ENCODE measurements at places on chromosomes 6 and 20.
A peak's percentile ranks its signal among the peaks of the same experiment; 100 is the strongest.

- peak; percentile 35 for DNase-seq
These were observed 2.4 kb downstream of the TCF21 start for GRCh38 chr6:133891149-133891926.

- DNase-seq = no peak
These were observed 155.4 kb downstream of the SYCP2 start for GRCh38 chr20:59777814-59778575.

GRCh38 chr6:18457065-18457737, 70.1 kb downstream of the RNF144B start:
- DNase-seq = no peak

DNA sequence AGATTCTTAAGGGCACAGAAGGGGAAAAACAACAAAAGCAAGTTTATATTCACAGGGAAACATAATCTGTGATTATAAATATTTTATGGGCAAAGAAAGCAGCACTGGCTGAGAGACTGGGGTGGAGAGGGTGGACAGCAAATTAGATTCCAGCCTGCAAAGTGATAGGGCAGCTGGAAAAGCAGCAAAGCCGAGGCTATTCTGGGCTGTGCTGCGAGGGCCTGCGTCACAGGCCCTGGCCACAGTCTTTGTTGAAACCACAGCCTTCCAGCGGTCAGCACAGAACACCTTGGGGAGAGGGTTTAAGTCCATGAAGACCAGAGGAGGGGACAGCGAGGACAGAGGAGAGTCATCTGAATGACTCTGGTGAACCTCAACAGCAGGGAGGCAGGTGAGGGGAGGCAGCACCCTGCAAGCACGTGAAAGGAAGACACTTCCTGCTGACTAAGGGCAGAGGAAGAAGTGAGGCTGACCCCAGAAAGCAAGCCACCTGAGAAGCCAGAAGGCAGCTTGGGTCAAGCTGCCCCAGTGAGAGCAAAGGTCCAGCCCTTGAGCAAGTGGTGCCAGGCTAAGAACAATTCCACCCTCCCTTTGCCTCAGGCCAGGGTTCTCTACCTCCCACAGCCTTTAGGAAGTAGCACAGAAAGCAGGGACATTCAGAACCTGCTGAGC, 17.1 kb downstream of the MRPL14 start:
- DNase-seq = no peak

GRCh38 chr6:105785066-105785811, 300.9 kb upstream of the PRDM1 start:
- no peak for DNase-seq

DNA sequence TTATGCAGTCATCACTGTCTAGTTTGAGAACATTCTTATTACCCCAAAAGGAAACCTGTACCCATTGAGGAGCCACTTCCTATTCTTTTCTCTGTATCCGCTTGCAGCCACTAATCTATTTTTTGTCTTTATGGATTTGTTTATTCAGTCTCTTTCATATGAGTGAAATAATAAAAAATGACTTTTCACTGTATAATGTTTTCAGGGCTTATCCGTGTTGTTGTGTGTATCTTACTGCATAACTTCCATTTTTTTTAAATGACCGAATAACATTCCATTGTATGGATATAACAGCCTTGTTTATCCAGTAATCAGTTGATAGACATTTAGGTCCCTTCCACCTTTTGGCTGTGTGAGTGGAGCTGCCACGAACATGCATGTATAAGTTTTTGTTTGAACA, 86.6 kb downstream of the ZFAND3 start:
- no peak for DNase-seq

All from NCI-H526 (cell line).